Cortex of kidney (tissue), 1 donor: ENCODE measurements at places on chromosomes 3 and 15.

- DNase-seq = no peak
Measured at GRCh38 chr15:53458736-53459135, 300.7 kb downstream of the WDR72 start.

GRCh38 chr15:56767315-56767714 lies 34.0 kb upstream of the ZNF280D start:
- no peak for DNase-seq

- DNase-seq = no peak
Measured at GRCh38 chr3:14125193-14126016, 553 bp downstream of the TMEM43 start.

- DNase-seq = no peak
Measured at GRCh38 chr3:15284121-15284889, 48.1 kb downstream of the SH3BP5 start.

- DNase-seq = no peak
Measured at GRCh38 chr3:141485641-141486495, 959 bp upstream of the RASA2 start.
